ENCODE measurements at places on chromosomes 11 and 22.

- H3K27me3 ChIP-seq = peaks cover 16% of the 10 kb centered on the region
- no peaks in the 10 kb centered on the region for H3K36me3 ChIP-seq
- no peaks in the 10 kb centered on the region for H3K4me1 ChIP-seq
- no peak overlapping the region for H3K27ac ChIP-seq
- no peak overlapping the region for H3K4me3 ChIP-seq
These were observed 87.8 kb downstream of the SHANK2 start for GRCh38 chr11:71164621-71165020.

DNA sequence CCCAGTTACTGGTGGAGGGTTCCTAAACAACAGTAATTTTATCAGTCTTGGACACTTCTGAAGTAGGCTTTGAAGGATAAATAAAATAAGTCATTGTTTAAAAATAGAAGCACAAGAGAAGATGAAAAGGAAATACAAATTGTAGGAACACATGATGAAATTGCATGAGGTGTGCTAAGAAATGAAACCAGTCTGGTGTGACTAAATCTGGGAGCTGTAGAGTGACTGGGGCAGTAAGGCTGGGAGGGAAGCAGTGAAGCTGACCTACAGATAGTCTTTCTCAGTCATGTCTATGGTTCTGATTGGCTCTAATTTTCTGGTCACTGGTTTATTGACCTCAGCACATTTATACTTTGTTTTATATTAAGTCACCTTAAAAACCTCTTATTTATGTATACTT, 139.1 kb downstream of the SLC17A6 start:
- H3K27ac ChIP-seq = no peak overlapping the region
- no peaks in the 10 kb centered on the region for H3K4me1 ChIP-seq
- H3K36me3 ChIP-seq = no peaks in the 10 kb centered on the region

GRCh38 chr11:114172055-114172861, 112.7 kb downstream of the ZBTB16 start:
- no peak for DNase-seq
- no peaks in the 10 kb centered on the region for H3K36me3 ChIP-seq
- H3K4me1 ChIP-seq = peaks cover 53% of the 10 kb centered on the region
- peak overlapping the region; percentile 21 for H3K4me3 ChIP-seq
- peak overlapping the region; percentile 87 for H3K27ac ChIP-seq

DNA sequence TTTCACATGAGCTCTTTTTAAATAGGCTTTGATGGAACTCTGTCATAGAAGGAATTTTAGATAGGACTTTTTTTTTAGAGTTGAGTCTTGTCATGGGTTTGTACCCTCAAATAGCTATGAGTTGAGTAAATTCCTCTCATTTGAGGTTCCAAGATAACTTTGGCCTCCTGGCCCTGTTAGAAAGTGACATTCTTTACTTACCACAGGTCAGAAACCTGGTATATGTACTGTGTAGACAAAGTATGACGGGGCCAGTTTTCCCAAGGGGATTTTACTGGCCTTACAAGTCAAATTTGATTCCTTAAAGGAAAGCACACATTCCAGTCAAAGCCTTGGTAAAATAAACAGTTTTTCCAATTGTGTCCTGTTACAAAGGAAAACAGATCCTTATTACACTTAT, 729.3 kb upstream of the LUZP2 start:
- H3K36me3 ChIP-seq = no peaks in the 10 kb centered on the region
- no peak overlapping the region for H3K4me3 ChIP-seq
- no peak for DNase-seq
- no peak overlapping the region for H3K27ac ChIP-seq
- H3K27me3 ChIP-seq = no peaks in the 10 kb centered on the region
- no peaks in the 10 kb centered on the region for H3K4me1 ChIP-seq

- no peaks in the 10 kb centered on the region for H3K27me3 ChIP-seq
- DNase-seq = no peak
- peak overlapping the region; percentile 89 for H3K4me3 ChIP-seq
- peak overlapping the region; percentile 100 for H3K27ac ChIP-seq
- H3K36me3 ChIP-seq = peaks cover 37% of the 10 kb centered on the region
These were observed 113.7 kb downstream of the ETS1 start for GRCh38 chr11:128473636-128474035.

DNA sequence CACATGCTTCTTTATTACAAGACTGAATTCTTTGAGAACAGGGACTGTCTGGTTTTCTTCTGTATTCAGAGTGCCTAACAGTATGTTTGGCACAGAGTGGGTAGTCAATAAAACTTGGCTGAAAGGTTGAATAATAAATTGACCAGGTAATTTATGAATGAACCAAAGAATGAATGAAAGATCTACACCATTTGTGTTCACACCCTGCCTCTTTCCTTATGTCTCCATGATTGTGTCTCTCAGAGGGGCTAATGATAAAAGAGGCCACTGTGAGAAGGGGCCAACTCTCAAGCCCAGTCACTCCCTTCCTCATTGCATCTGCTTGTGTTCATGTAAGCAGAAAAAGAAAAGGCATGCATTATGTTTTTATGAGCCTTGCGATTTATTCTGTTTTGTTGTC, 569.7 kb upstream of the TENM4 start:
- no peaks in the 10 kb centered on the region for H3K27me3 ChIP-seq
- H3K36me3 ChIP-seq = no peaks in the 10 kb centered on the region
- DNase-seq = no peak
- H3K4me1 ChIP-seq = no peaks in the 10 kb centered on the region
- H3K27ac ChIP-seq = no peak overlapping the region

- H3K4me1 ChIP-seq = no peaks in the 10 kb centered on the region
- no peak overlapping the region for H3K27ac ChIP-seq
- H3K36me3 ChIP-seq = no peaks in the 10 kb centered on the region
- no peak overlapping the region for H3K4me3 ChIP-seq
- DNase-seq = no peak
These were observed 560.4 kb downstream of the TBC1D22A start for GRCh38 chr22:47322854-47323253.

DNA sequence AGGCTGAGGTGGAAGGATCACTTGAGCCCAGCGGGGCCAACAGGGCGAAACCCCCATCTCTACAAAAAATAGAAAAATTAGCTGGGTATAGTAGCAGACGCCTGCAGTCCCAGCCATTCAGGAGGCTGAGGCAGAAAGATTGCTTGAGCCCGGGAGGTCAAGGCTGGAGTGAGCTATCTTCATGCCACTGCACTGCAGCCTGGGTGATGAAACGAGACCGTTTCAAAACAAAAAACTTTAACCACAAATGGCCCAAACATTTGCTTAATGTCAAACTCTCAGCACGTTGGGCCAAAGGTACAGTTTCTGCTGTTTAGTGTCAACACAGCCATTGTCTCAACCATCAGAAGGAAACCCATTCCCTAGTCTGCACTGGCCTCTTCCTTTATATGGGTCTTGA, 69.2 kb upstream of the TTC12 start:
- H3K27me3 ChIP-seq = peaks cover 85% of the 10 kb centered on the region
- DNase-seq = no peak
- H3K27ac ChIP-seq = no peak overlapping the region
- peaks cover 17% of the 10 kb centered on the region for H3K4me1 ChIP-seq
- no peak overlapping the region for H3K4me3 ChIP-seq

- no peak overlapping the region for H3K4me3 ChIP-seq
- no peaks in the 10 kb centered on the region for H3K27me3 ChIP-seq
- DNase-seq = no peak
- no peak overlapping the region for H3K27ac ChIP-seq
These were observed 35.0 kb downstream of the SGSM3 start for GRCh38 chr22:40405178-40406062.

DNA sequence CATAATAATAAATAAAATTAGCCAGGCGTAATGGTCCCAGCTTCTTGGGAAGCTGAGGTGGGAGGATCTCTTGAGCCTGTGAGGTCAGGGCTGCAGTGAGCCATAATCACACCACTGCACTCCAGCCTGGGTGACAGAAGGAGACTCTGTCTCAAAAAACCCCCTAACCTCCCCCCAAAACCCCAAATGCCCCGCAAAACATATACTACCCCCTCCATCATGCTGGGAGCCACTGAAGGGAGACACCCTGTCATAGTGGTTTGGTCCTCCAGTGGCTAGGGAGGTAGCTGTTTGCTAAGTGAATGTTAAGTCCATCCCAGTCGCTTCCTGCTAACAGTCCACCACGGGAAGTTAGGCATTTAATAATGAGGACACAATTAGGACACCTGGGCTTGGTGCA, 125.0 kb downstream of the ABTB2 start:
- no peak overlapping the region for H3K4me3 ChIP-seq
- peaks cover 8% of the 10 kb centered on the region for H3K4me1 ChIP-seq
- peaks cover 14% of the 10 kb centered on the region for H3K27me3 ChIP-seq
- no peak overlapping the region for H3K27ac ChIP-seq
- no peaks in the 10 kb centered on the region for H3K36me3 ChIP-seq

DNA sequence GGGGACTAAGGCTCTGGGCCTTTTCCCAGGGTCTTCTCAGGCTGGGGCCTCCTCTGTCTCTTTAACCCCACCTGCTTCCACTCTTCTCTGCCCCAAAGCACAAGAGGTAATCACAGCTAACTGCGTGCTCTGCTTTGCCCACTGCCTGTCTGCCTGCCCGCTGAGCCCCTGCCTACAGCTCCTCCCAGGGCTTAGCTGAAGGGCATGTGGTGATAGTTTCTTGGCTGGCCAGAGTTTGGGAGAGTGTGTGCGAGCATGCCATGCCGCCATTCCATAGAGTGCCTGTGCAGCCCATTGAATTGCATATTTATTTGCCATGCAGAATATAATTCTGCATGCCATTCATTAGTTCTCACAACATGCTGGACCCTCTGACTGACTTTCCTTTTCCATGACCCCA, 32.5 kb downstream of the PHLDB1 start:
- H3K27me3 ChIP-seq = peaks cover 4% of the 10 kb centered on the region
- H3K4me1 ChIP-seq = peaks cover 6% of the 10 kb centered on the region

DNA sequence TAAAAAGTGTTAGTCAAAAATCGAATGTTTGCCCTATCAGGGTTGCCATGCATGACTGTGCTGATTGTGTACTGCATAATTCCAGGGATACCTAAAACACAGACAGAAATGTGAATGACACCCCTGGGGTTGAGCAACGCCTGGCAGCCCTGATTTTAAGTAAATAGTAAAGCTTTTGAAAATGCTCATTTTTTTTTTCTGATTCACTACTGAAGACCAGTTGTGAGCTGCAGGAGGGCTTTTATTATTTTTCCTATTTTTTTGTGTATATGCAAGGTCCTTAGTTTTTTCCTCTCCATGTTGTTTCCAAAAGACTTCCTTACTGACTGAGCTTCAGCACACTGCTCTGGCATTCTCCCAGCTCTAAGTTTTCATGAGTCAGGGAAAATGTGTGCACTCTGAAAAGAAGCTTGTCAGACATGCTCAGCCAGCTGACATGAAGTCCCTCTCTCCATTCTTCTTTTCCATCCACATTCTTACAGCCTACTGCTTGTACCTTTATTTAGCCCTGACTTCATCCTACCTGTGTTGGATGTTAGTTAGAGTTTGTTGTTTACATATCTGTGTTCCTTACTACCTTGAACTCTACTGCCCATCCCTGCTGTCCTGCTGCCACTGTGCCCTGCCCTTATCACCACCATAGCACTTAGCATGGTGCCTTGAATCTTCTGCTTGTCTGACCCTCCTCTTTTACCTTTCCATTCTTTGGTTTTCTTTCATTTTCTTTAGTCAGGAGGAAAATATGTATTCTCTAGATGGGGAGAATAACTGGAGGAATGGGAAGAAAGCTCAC, 79.5 kb downstream of the HORMAD2 start:
- no peak for DNase-seq
- peak overlapping the region; percentile 89 for H3K27ac ChIP-seq
- H3K36me3 ChIP-seq = peaks cover 2% of the 10 kb centered on the region
- H3K4me3 ChIP-seq = peak overlapping the region; percentile 31
- peaks cover 25% of the 10 kb centered on the region for H3K4me1 ChIP-seq

- peaks cover 9% of the 10 kb centered on the region for H3K36me3 ChIP-seq
- peaks cover 6% of the 10 kb centered on the region for H3K4me1 ChIP-seq
- DNase-seq = no peak
- H3K27me3 ChIP-seq = no peaks in the 10 kb centered on the region
These were observed 35.7 kb downstream of the IGSF9B start for GRCh38 chr11:133921026-133921425.

DNA sequence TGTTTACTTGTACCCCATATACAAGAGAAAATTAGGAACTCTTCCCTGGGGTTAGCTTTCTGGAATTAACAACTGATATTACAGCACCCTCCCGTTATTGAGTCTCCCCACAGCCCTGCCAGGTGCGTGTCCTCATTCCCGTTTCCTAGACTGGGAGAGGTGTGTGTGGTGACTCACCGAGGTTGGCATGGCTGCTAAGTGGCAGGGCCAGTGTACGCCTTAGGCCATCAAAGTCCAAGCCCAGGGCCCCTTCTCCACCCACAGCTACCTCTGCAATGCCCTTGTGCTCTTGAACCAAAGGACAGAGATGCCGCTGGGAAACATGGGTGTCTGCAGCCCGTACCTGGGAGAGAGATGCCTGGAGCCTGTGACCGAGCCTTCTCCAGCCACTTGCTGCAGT, 12.3 kb downstream of the IFT27 start:
- no peak overlapping the region for H3K4me3 ChIP-seq
- no peaks in the 10 kb centered on the region for H3K36me3 ChIP-seq
- DNase-seq = no peak
- no peaks in the 10 kb centered on the region for H3K4me1 ChIP-seq

- H3K36me3 ChIP-seq = no peaks in the 10 kb centered on the region
- H3K27me3 ChIP-seq = peaks cover 7% of the 10 kb centered on the region
- no peak for DNase-seq
These were observed 20.1 kb downstream of the CELSR1 start for GRCh38 chr22:46517255-46517761.

DNA sequence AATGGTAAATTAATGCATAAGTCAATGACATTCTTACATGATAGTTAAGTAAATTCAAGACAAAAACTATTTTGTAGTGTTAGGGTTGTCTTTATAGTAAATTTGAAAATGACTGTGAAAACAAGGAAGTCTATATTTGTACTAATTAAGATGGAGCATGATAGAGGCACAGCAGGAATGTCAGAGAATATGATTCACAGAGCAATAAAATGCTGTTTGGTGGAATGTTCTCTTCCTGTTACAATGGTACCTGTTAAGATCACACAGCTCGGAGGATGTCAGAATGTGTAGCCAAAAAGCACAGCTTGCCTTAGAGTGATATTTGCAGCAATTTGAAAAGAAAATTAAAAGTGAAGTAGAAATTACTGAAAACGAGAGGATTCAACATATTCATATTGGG, 2339.7 kb upstream of the RAG2 start:
- no peaks in the 10 kb centered on the region for H3K36me3 ChIP-seq
- H3K27ac ChIP-seq = no peak overlapping the region
- no peaks in the 10 kb centered on the region for H3K4me1 ChIP-seq
- no peak overlapping the region for H3K4me3 ChIP-seq
- no peak for DNase-seq

GRCh38 chr11:88508759-88509581, 171.4 kb upstream of the CTSC start:
- peaks cover 75% of the 10 kb centered on the region for H3K27me3 ChIP-seq
- H3K4me3 ChIP-seq = peak overlapping the region; percentile 87
- no peak for DNase-seq
- peaks cover 15% of the 10 kb centered on the region for H3K36me3 ChIP-seq
- peaks cover 13% of the 10 kb centered on the region for H3K4me1 ChIP-seq

DNA sequence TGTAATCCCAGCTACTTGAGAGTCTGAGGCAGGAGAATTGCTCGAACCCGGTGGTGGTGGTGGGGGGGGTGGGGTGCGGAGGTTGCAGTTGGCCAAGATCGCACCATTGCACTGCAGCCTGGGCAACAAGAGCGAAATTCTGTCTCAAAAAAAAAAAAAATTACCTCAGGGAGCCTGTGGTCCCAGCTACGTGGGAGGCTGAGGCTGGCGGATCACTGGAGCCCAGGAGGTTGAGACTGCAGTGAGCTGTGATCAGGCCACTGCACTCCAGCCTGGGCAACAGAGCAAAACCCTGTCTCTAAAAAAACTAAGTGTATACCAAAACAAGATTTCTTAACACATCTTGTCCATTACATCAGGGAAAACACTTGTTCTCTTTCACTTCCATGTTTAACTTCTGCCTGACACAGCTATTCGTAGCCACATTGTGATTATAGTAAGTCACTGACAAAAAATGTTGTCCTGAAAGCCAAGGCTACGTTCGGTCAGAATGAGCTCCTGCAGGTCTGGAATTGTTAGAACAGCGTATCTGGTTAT, 1.4 kb downstream of the TMEM80 start:
- no peaks in the 10 kb centered on the region for H3K27me3 ChIP-seq
- peak overlapping the region; percentile 91 for H3K27ac ChIP-seq
- DNase-seq = no peak
